ENCODE measurements at places on chromosomes 6 and 20.

- H3K36me3 ChIP-seq = no peaks in the 10 kb centered on the region
- no peaks in the 10 kb centered on the region for H3K4me1 ChIP-seq
- no peak for DNase-seq
- no peaks in the 10 kb centered on the region for H3K27me3 ChIP-seq
These were observed 324.4 kb downstream of the CENPW start for GRCh38 chr6:126664271-126664670.

DNA sequence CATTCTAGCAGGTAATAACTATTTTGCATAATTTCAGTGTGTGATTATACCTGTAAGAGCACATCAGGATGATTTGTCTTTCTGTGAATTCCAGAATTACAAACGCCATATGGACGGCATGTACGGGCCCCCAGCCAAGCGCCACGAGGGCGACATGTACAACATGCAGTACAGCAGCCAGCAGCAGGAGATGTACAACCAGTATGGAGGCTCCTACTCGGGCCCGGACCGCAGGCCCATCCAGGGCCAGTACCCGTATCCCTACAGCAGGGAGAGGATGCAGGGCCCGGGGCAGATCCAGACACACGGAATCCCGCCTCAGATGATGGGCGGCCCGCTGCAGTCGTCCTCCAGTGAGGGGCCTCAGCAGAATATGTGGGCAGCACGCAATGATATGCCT is 122.7 kb downstream of the TMEM242 start:
- no peak for DNase-seq
- no peak overlapping the region for H3K27ac ChIP-seq
- no peak overlapping the region for H3K4me3 ChIP-seq
- H3K36me3 ChIP-seq = peaks cover 19% of the 10 kb centered on the region
- H3K4me1 ChIP-seq = peaks cover 1% of the 10 kb centered on the region
- H3K27me3 ChIP-seq = peaks cover 3% of the 10 kb centered on the region

DNA sequence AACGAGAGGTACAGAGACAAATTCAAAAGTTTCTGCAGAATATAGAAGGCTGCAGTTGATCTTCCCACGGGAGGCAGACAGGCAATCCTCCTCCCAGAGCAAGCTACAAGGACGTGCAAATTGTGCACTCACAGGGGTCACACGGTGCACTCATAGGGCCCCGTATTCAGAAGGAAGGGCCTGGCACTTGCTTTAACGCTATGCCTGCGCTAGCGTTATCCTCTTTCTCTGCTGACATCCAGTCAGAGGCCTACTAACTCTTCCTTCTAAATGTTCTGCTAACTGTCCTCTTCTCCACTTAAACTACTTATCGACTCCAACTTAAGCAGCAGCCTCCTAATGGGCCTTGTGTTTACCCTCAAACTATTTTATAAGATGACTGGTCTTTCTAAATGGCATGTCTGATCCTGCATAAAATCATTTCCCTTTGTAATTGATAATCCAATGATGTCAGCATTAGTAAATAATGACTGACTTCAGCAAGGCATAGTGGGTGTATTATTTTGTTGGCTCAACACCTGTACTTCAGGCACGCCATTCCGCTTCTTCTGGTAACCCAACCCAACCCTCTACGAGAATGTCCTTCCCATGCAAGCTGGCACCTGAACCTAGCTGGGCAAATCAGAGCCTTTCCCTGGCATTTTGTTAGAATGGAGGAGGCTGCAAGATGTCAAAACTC is 2.2 kb downstream of the IFNGR1 start:
- DNase-seq = no peak
- peaks cover 12% of the 10 kb centered on the region for H3K27me3 ChIP-seq
- no peaks in the 10 kb centered on the region for H3K36me3 ChIP-seq
- H3K4me3 ChIP-seq = peak overlapping the region; percentile 99

GRCh38 chr6:38099221-38099620 is 279.7 kb downstream of the ZFAND3 start:
- DNase-seq = no peak
- H3K36me3 ChIP-seq = no peaks in the 10 kb centered on the region
- no peak overlapping the region for H3K27ac ChIP-seq
- H3K4me1 ChIP-seq = peaks cover 22% of the 10 kb centered on the region
- H3K4me3 ChIP-seq = no peak overlapping the region

GRCh38 chr6:76681781-76682180 is 609.3 kb upstream of the IMPG1 start:
- no peaks in the 10 kb centered on the region for H3K4me1 ChIP-seq
- H3K27ac ChIP-seq = no peak overlapping the region
- H3K4me3 ChIP-seq = no peak overlapping the region
- no peaks in the 10 kb centered on the region for H3K27me3 ChIP-seq

DNA sequence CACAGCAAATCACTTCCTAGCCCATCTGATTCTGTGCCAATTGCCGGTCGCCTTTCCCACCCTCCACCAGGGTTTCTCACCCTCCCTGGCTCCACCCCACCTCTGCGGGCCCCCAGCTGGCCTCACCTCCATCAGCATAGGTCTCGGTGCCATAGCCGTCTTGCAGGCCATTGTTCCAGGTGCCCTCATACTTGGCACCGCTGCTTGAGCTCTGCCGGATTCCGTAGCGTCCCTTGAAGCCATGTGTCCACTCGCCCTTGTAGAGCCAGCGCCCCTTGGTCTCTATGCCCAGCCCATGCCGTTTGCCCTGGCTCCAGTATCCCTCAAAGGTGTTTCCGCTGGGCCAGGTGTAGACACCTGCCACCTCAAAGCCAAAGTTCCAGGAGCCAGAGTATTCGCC is 787 bp downstream of the JPH2 start:
- H3K27me3 ChIP-seq = peaks cover 15% of the 10 kb centered on the region
- H3K27ac ChIP-seq = no peak overlapping the region
- no peak for DNase-seq

GRCh38 chr6:100472674-100473073 is 8.0 kb upstream of the SIM1 start:
- no peak for DNase-seq
- peaks cover 3% of the 10 kb centered on the region for H3K36me3 ChIP-seq
- no peak overlapping the region for H3K4me3 ChIP-seq
- peaks cover 5% of the 10 kb centered on the region for H3K4me1 ChIP-seq
- no peak overlapping the region for H3K27ac ChIP-seq

DNA sequence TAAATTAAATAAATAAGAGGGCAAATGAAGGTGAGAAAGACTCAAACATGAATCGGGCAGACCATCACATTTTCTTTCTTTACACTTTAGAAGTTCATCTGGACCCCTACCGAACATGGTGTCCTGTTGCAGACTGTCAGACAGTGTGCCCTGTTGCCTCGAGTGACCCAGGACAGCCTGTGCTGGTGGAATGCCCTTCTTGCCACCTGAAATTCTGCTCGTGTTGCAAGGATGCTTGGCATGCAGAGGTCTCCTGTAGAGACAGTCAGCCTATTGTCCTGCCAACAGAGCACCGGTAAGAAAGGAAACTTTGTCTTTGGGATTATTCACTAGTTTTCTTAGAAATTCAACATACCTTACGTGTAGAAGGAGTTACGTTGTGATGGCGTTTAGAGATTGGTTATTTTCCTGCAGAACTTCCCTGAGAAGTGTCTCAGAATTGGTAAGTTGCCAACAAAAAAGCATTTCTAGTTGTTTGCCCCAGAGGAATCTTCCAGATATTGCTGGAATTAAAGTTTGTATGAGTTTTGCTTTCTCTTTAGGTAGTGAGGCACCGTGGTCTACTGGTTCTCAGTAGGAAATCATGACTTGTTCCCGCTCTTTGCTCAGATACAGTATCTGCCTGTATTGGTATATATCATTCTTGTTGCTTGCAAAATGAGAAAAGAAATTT is 70.1 kb downstream of the RNF144B start:
- H3K27me3 ChIP-seq = no peaks in the 10 kb centered on the region
- H3K4me1 ChIP-seq = no peaks in the 10 kb centered on the region
- DNase-seq = no peak
- H3K36me3 ChIP-seq = peaks cover 17% of the 10 kb centered on the region
- H3K27ac ChIP-seq = no peak overlapping the region

GRCh38 chr6:167529444-167530335 is 204.8 kb downstream of the TTLL2 start:
- peaks cover 6% of the 10 kb centered on the region for H3K27me3 ChIP-seq
- no peaks in the 10 kb centered on the region for H3K4me1 ChIP-seq
- no peak for DNase-seq
- H3K4me3 ChIP-seq = no peak overlapping the region

DNA sequence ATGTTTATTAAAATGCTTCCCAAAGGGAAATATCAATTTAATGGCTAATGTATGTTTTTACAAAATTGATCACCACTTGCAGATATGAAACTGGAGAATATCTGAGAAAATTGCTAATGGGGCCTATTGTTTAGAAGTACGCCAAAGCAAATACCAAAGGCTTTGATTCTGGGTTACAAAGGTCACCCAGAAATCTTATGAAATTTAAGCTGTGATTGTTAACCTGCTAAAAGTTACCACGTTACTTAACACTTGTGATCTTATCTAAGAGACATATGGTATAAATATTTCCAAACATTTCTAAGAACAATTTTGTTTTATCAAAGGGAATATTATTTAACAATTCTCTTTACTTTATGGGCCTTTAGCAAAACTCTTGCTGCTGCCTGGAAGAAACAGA is 383.3 kb downstream of the TFAP2A start:
- no peaks in the 10 kb centered on the region for H3K36me3 ChIP-seq
- H3K27ac ChIP-seq = no peak overlapping the region
- H3K4me1 ChIP-seq = no peaks in the 10 kb centered on the region
- DNase-seq = no peak

DNA sequence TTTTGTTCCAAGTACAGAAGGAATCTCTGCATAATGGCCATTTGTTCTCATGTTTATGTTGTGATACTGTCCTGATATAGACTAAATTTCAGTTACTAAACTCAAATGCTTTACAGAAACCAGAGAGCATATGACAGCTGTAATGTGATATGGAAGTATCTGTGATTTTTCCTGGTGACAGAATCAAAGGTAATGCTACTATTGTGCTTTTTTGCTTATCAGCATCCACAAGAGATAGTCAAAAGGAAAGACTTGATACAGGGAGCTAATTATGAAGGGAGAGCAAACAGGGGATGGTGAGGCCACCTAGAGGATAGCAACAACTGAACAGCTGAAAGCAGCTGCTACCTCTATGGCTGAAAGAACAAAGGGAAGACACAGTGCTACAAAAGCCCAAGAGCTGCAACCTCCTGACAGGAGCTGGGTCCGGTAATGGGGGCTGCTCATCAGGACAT is 181.4 kb downstream of the PHF3 start:
- no peak overlapping the region for H3K27ac ChIP-seq
- no peak overlapping the region for H3K4me3 ChIP-seq
- H3K4me1 ChIP-seq = no peaks in the 10 kb centered on the region

- no peaks in the 10 kb centered on the region for H3K36me3 ChIP-seq
- peaks cover 2% of the 10 kb centered on the region for H3K27me3 ChIP-seq
- no peaks in the 10 kb centered on the region for H3K4me1 ChIP-seq
- no peak overlapping the region for H3K27ac ChIP-seq
These were observed 535.0 kb downstream of the PKHD1 start for GRCh38 chr6:51552435-51552834.

GRCh38 chr6:3822747-3823445 is 26.3 kb upstream of the FAM50B start:
- no peaks in the 10 kb centered on the region for H3K36me3 ChIP-seq
- peaks cover 1% of the 10 kb centered on the region for H3K27me3 ChIP-seq
- no peaks in the 10 kb centered on the region for H3K4me1 ChIP-seq
- no peak overlapping the region for H3K27ac ChIP-seq
- DNase-seq = no peak
- H3K4me3 ChIP-seq = no peak overlapping the region

DNA sequence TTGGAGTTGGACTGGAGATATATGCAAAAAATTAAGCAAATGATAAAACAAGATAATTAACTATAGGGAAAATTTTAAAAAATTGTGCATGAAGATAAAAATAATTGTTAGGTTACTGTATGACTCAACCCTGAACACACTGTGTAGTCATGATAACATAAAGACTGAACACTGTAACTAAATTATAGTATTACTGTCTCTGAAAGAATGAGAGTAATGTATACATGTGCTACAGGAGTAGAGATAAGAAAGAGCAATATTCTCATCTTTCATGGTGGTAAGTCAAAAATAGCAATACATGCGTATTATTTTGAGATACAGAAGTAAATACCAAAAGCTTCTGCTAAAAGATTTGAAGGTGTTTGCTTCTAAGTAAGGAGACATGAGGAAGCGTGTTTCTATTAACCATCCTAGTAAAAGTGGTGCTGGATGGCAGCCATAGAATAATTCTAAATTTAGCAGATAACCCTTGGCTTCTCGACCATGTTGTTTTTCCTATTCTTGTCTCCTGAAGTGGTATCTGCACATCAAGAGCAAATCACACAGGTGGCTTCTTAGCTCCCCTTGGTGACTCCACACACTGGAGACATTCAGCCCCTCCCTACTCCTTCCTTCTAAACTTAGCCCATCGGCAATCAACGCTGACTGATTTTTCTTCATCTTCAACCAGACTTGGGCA is 390.6 kb upstream of the PLCB4 start:
- no peak overlapping the region for H3K27ac ChIP-seq
- no peaks in the 10 kb centered on the region for H3K27me3 ChIP-seq

DNA sequence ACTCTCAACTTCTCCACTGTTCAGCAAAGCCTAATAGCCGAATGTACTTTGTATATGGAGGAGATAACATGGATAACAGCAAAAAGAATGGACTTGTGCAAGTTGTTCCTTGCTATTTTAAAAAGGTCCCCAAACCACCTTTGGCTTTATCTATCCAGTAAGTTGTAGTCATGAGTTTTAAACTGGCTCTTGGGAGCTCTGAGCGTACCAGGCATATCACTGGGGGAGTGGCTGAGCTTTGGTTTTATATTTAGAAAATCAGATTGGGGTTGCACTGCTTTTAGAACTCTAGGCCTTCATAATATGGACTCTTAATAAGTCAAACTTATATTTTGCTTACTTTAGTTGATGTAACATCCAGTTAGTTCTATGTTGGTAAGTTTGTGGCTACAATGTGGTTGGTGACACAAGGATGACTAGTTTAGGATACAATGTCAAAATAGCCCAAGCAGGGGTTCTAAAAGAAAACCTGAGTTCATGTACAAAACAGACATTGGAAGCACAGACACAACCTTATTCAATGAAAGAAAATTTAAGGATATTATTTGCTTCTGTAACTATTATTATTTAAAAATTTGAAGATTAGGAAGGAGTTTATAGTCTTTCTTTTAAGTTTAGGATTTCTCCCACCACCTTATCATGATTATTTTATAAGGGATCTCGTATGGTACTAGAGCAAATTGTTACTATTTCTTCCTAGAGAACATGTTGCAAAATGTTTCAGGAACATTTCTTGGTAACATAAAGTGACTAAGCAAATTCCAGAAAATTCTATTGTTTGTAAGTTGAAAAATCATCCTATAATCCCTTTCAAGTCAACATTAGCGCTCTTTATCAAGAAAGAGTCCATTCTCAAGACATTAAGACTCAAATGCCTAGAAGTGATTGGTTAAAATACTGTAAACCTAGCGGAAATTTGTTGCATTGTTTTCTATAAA is 165.8 kb upstream of the SUPT3H start:
- H3K4me1 ChIP-seq = peaks cover 20% of the 10 kb centered on the region
- no peaks in the 10 kb centered on the region for H3K27me3 ChIP-seq
- H3K4me3 ChIP-seq = no peak overlapping the region
- DNase-seq = no peak
